Body of pancreas (tissue), 4 donors: ENCODE measurements at places on chromosomes 6 and 20. TPM values are rescaled to one million over a fixed set of nuclear protein-coding genes. Genes with fewer than 3 reads are reported as not detected.

DNA sequence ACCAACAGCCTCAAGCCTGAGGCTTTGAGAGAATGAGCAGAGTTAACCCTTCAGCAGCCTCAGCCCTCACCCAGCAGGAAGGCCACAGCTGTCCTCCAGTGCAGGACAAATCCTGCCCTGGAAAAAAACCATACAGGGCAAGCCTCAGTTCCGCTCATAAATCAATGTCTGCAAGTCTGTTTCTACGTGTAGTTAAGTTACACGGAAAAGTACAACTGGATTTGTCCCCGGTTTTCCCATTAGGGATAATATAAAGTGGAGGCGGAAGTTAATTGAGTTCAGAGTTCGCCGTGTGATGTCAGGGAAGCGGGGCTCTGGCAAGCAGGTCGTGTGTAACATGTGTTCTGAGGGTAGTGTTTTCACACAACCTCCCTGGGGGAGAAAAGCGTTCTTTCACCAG is 44.2 kb upstream of the EYA2 start:
- no peak overlapping the region for H3K27ac ChIP-seq
- DNase-seq = no peak
- no peak overlapping the region for H3K4me3 ChIP-seq
- H3K4me1 ChIP-seq = no peaks in the 10 kb centered on the region

DNA sequence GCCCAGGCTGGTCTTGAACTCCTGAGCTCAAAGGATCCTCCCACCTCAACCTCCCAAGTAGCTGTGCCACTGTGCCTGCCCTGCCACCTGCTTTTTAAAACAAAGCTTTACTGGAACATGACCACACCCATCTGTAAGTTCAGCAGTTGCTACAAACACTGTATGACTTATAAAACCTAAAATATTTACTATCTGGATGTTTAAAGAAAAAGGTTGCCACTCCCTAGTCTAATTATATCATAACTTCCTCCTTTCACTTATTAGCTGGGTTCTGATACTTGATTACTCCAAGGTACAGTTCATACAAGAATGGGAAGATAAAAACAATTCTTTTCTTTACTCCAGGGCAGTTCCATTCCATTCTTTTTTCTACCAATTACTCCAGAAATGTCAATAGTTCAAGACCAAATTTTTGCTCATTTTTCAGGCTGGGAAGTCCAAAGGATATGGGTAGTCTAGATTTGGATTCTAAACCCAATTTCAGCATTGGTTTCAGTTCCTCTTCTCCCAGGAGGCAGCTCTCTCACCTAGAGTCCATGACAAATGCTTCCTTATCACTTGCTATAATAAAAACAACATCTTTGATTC is 63.1 kb downstream of the SEC63 start:
- peaks cover 15% of the 10 kb centered on the region for H3K36me3 ChIP-seq
- H3K27me3 ChIP-seq = no peaks in the 10 kb centered on the region
- H3K4me1 ChIP-seq = no peaks in the 10 kb centered on the region
- peak overlapping the region; percentile 6 for H3K27ac ChIP-seq
- H3K4me3 ChIP-seq = no peak overlapping the region

DNA sequence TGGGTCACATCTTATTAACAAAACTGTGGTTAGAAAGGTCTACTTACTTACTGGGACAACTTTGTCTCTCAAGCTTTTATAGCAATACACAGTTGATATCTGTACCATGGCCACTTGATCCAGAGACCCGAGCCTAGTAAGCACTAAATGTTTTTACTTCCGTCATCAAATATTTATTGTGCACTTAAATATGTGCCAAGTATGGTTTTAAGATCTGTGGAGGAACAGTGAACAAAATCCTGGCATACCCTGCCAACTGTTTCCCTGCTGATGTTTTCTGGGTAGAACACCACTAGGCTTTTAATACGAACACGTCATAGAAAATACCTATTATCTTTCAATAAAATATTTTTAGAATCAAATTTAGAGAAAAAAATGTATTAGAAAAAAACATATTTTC is 574.8 kb downstream of the HACE1 start:
- no peaks in the 10 kb centered on the region for H3K27me3 ChIP-seq
- H3K36me3 ChIP-seq = no peaks in the 10 kb centered on the region
- H3K4me1 ChIP-seq = no peaks in the 10 kb centered on the region
- H3K4me3 ChIP-seq = no peak overlapping the region
- no peak overlapping the region for H3K27ac ChIP-seq

TREM2 gene
- total RNA-seq = 3.6 TPM

DNA sequence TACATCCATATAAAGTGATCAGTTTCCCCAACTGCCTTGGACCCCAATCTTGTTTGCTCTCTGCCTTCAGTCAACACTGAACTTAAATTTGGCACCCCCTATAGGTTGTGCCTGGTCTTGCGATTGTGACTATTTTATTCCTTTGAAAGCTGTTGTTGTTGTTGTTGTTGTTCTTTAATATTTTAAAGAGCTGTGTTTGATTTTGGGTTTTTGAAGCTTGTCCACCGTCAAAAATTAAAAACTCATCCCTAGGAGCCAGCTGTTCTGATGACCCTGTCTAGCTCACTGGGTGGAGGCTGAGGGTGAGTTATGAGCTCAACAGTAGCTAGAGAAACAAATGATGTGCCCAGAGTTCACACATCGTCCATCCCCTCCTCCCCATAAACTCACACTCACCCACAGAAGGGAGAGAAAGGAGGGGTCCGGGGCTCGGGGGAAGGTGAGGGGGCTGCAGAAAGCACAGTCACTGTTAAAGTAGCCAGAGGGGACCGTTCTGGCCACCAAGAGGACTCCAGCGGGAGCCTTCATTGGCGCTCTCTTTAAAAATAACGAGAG is 4.0 kb downstream of the SIM1 start:
- peak overlapping the region; percentile 93 for H3K27ac ChIP-seq
- no peaks in the 10 kb centered on the region for H3K36me3 ChIP-seq
- peaks cover 38% of the 10 kb centered on the region for H3K27me3 ChIP-seq

TINAG gene
- 0.26 TPM for total RNA-seq

GRCh38 chr6:42378536-42378935 is 73.2 kb downstream of the TRERF1 start:
- H3K4me3 ChIP-seq = no peak overlapping the region
- no peak overlapping the region for H3K27ac ChIP-seq
- no peaks in the 10 kb centered on the region for H3K4me1 ChIP-seq
- DNase-seq = no peak
